IMR-90 (cell line): ENCODE measurements at places on chromosomes 13 and 19. TPM values are rescaled to one million over a fixed set of nuclear protein-coding genes. Genes with fewer than 3 reads are reported as not detected.

- no peak for DNase-seq
These were observed 141.9 kb downstream of the SLC7A1 start for GRCh38 chr13:29453617-29454011.

- DNase-seq, result no peak
These were observed 858 bp upstream of the PPP6R1 start for GRCh38 chr19:55259540-55260210.

GRCh38 chr13:52949044-52949443 is 79.6 kb upstream of the OLFM4 start:
- no peak for DNase-seq

The CCDC8 gene
- 10.2 and 10.3 TPM in 2 replicates for total RNA-seq

The RBM42 gene
- 19.0 and 20.6 TPM in 2 replicates for total RNA-seq

DNA sequence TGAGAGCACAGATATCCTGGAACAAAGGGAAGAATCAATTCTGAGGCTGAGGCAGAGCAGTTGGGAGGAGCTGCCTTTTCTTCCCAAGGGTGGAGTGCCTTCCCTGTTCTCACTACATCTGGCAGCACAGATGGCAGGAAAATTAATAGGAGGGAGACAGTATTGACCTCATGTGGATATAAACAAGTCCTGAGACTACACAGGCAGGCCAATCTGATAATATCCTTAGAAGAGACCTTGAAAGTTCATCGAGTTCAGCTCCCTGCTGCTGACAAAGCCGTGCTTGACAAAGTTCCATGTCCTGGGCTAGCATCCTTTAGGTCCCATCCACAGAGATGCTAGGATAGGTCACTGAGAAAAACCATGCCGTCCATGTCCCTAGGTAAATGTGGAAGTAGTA is 1451.5 kb downstream of the EFNB2 start:
- no peak for DNase-seq

The ZNF525 gene
- 4.5 and 6.7 TPM in 2 replicates for total RNA-seq

The FAM83E gene
- 0.36 and 0.56 TPM in 2 replicates for total RNA-seq

DNA sequence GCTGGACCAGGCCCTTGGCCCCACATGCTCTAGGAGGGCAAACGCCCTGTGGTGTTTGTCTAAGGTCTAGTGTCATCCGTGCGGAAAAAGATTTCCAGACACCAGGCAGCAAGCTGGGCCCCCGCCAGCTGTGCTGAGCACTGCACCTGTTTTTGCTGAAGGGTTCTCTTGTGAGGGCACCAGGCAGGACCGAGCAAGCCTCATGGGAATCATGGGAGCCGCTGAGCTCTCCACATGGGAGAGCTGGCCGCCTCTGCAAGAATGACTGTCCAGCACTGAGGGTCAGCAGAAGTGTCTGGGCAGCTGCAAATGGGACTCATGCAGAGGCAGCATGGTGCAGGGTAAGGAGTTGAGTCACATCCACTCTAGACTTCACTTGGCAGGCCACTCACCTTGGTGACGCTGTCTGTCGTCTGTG is 12.0 kb downstream of the B3GNT8 start:
- DNase-seq, result no peak

The RNF225 gene
- total RNA-seq, result not detected in 2 replicates

The SYT3 gene
- total RNA-seq, result not detected in 2 replicates

GRCh38 chr13:25657157-25657556 is 285.4 kb downstream of the ATP8A2 start:
- DNase-seq, result no peak

- no peak for DNase-seq
These were observed 148.5 kb upstream of the FREM2 start for GRCh38 chr13:38538422-38538821.

GRCh38 chr19:42345191-42345812 is 19.9 kb downstream of the MEGF8 start:
- peak; percentile 38 for DNase-seq

DNA sequence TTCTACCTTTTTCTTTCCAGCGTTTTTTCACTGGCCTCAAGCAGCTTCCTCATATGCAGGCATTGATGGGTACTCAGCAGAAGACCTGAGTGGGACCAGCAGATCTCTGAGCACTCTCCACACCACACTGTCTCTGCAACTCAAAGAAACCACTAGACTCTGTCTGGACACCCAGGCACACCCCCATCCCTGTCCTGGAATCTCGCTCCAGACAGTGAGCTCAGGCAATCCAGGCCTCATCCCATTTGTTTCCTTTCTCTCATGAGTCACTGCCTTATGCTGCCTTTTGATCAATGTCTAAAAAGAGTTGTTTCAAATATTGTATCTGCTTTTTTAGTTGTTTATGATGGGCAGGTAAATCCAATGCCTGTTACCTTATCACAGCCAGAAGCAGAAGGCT is 19.7 kb upstream of the POP4 start:
- no peak for DNase-seq

- DNase-seq, result peak; percentile 54
These were observed 72.2 kb downstream of the DHRS12 start for GRCh38 chr13:51731759-51732158.

The IGFL4 gene
- total RNA-seq, result not detected in 2 replicates

- peak; percentile 68 for DNase-seq
These were observed 40.7 kb upstream of the DOCK9 start for GRCh38 chr13:99018418-99019180.

DNA sequence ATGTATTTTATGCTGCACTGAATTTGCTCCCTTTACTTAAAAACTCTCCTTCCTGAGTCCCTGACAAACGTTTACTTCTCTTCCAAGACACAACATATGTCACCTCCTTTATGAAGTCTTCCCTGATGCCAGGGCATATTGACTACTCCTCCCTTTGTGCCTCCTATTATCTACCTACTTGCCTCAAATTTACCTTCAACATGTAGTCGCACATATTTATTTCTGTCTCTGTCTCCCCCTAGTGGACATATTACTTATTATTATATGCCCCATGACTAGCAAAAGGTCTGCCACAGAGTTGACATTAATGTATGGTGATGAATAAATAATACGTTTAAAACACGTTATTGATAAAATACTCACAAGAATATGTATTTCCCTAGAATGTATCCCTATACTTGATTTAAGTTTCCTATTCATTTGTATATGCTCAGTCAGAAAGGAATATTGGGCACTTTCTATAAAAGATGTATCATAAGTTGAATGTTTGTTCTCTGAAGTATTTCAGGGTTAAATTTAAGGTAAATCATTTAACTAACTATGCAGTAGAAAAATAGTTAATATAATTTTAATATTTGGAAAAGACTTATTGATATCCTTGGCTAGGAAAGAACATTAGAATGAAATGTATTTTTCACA is 250.3 kb upstream of the ATXN8OS start:
- DNase-seq, result peak; percentile 1

- DNase-seq, result no peak
These were observed 64.0 kb downstream of the MLLT1 start for GRCh38 chr19:6215701-6216235.

The PSG4 gene
- 87.5 and 106 TPM in 2 replicates for total RNA-seq

GRCh38 chr13:71045101-71045500 is 821.9 kb downstream of the DACH1 start:
- DNase-seq, result no peak

The MYPOP gene
- 0.28 and 0.36 TPM in 2 replicates for total RNA-seq

DNA sequence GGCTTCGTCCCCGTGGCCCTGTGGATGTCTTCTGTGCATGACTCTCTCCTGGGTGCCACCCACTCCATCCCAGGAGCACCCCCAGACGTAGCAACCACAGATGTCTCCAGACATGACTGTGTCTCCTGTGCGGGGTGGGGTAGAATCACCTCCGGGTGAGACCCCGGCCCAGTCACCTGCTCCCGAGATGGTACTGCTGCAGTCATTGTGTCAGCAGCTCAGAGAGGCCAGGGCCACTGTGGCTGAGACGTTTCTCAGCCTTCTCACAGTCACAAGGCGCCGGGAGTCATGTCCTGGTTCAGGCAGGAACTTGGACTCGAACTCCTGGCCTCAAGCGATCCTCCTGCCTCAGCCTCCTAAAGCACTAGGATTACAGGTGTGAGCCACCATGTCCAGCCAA is 16.6 kb downstream of the NCLN start:
- DNase-seq, result no peak

DNA sequence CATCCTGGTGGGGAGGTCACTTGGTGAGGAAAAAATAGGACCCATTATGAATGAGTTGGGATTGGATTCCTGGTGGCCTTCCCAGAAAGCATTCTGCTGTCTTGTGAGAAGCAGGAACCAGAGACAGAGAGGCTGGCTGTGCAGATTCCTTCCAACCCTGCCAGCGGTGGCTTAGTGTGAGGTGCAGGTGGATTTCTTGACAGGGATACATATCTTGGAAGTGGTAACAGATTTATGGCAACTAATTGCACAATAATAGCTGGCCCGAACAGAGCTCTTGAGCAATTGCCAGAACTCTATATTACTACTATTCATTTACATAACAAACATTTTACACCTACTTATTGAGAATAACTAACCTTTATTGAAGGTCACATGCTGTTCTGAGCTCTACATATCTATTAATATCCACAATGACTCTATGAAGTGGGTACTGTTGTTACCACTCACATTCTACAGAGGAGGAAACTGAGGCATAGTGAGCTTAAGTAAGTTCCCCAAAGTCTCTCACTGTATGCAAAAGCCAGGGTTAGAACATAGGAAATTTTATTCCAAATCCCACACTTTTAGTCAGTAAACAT is 173.9 kb upstream of the SERP2 start:
- DNase-seq, result no peak

GRCh38 chr19:31378404-31378803 is 29.2 kb upstream of the TSHZ3 start:
- DNase-seq, result peak; percentile 95

DNA sequence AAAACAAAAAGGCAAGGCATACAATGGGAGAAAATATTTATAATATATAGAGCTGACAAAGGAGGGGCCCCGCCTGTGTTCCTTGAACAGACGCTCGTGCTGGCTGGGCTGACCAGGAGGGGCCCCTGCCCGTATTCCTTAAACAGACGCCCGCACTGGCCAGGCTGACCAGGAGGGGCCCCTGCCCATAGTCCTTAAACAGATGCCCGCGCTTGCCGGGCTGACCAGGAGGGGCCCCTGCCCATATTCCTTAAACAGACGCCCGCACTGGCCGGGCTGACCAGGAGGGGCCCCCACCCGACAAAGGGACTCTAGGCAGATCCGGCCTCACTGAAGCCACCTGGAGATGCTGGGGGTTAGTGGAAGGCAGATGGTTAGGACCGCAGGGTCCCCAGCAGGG is 9.3 kb downstream of the ADPRHL1 start:
- no peak for DNase-seq

GRCh38 chr19:3125900-3126524 is 9.8 kb upstream of the GNA15 start:
- DNase-seq, result no peak

GRCh38 chr19:50790922-50791467 is 780 bp downstream of the ACP4 start:
- no peak for DNase-seq

The LRRC25 gene
- not detected in 2 replicates for total RNA-seq

- DNase-seq, result no peak
These were observed 6.7 kb downstream of the LONP1 start for GRCh38 chr19:5713228-5713627.

DNA sequence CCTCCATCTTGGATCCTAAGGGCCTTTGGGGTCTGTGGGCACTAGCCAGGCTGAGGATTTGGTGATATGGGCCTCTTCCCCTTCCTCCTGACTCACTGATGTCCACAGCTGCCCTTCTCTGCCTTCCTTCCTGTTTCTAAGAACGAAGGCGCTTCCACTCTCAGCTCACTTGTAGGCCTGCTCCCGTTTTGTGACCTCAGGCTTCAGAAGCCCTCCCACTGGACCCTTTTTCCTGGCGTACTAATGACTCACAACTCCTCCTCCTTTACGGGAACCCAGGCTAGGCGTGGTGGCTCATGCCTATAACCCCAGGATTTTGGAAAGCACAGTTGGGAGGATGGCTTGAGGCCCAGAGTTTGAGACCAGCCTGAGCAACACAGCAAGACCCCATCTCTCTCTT is 55.6 kb downstream of the TMED1 start:
- DNase-seq, result peak; percentile 54

GRCh38 chr13:24938966-24939365 is 157.0 kb upstream of the PABPC3 start:
- no peak for DNase-seq

The COX7A1 gene
- total RNA-seq, result 0.54 and 1.1 TPM in 2 replicates

The PPFIA3 gene
- 0.83 and 0.90 TPM in 2 replicates for total RNA-seq

DNA sequence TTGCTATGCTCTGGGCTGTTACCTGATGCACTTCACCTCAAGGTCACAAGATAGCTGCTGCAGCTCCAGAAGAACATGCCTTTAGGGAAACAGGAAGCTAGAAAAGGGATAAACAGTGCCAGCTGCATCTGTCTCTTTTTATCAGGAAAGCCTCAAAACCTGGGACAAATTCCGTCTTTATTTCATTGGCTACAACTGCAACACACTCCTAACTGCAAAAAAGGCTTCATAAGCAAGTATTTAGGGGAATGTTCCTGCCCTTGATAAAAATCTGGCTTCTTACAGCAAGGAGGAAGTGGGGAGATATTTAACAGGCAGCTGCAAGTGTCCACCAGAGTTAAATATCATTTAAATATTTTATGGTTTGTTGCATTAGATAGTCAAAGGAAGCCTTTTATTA is 34.2 kb upstream of the SERTM1 start:
- no peak for DNase-seq

DNA sequence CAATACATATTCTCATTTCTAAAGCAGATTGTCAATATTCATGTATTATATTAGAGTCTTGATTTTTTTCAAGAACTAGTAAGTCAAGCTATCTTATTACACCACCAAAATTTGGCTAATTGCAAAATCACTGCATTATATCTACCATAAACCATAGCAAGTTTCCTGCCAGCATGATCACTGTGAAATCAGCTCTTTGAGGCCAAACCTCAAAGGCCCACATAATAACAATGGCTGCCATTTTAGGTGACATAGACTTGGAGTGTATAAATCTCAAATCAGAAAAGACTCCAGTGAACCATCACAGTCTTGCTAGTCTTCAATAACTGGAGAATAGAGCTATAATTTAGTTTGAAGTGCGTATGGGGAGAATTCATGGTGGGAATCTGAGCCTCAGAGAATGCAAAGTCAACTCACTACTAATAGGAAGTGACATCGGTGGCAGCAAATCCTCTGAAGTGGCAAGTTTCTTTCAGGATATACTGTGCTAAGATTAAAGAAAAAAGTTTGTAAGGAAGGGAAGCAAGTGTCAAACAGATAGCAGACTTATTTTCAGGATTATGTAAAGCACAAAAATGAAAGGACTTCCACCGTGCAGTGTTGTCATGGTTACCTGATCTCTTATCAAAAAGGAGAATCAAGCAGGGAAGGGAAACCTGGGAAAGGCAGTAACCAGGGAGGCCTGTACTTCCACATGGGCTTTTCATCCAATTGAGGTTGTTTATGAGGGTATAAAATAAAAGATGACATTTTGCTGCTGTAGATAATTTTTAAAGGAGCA is 117.4 kb upstream of the FNDC3A start:
- DNase-seq, result no peak

DNA sequence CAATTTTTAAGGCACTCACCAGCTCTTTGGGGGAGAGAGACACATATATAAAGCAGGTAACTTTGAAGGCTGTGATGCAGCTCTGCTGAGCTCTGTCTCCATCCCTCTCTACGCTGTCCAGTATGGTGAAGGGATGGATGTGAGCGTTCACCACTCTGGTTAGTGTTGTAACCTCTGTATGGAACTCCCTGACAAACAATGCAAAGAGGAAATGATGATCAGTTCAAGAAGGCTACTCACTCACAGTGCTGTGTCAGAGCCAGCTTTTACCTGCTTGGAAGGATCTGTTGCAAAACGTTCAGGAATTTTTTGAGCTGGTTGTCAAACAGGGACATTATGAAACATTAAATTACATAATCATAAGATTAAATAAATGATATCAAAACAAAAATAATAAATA is 90.8 kb upstream of the SLC10A2 start:
- no peak for DNase-seq
